T-helper 2 cell treated with Interferon-gamma antibody and Interleukin-4, amounts not matched to agents 5 μg/mL and 100 μg/mL, for 36 hours (primary cell): ENCODE measurements at places on chromosomes 2 and 18.

DNA sequence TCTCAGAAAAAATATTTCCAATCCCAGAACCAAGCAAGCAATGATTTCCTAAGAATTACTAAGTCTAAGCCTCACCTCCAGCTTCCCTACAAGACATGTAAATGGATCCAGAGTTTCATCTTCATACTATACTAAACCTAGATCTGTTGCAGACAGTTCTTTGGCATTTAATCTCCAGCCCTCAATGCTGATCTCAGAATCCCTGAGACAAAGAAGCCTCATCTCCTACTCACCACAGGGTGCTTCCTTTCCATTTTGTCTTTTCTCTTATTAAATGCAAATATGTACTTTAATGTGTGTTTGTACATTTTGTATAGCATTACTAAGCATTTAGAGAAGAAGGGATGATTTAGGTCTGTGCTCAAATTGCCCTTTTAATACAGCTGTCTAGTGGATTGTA lies 954.9 kb downstream of the TDRD15 start:
- no peak for DNase-seq

GRCh38 chr2:46365913-46366667 lies 68.9 kb downstream of the EPAS1 start:
- no peak for DNase-seq

DNA sequence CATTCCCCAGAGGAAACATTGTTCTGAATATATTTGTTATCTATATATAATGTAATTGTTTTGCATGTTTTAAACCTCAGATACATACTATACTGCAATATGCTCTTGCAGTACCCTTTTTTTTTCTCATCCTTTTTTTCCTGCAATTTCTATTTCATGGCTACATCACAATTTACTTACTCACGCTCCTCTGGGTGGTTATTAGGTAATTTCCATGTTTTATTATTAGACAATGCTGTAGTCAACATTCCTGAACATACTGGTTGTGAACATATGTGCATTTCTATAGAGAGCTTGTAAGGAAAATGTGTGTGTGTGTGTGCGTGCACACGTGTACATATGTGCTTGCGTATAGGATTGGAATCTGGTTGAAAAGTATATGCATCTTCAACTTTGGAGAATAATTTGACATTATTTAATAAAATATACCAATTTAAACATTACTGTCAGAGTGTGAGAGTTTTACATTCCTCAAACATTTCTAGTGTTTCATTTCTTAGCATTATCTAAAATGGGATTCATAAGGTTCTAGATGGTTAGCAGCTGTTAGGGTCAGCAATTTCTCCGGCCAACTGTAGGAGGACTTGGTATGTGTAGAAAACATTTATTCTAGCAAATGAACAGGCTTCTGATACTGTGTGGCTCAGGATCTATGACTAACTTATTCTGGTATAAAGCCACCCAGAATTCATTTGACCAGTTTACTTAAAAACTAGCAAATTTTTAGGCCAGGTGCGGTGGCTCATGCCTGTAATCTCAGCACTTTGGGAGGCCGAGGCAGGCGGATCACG lies 22.4 kb downstream of the NCOA1 start:
- no peak for DNase-seq

DNA sequence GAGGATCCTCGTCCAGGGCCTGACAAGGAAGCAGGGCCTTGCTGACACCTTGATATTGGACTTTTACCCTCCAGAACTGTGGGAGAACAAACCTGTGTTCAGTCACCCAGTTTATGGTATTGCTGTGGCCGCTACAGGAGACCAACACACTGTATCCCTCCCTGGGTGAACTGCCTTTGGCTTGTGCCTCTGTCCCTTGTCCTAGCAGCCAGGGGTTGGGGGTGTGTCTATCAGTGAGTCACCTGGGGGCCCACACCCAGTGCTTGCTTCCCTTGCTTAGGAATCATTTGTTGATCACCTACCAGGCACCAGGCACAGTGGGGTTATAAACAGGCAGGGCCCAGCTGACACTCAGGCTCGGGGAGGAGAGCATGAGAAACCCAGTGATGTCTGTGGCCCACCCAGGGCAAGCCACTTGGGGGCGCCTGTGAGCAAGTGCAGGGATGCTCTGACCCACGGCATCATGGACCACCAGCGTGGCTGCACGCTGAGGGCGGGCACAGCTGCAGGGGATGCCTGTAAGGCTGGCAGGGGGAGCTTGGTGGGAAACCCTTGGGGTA lies 17.1 kb downstream of the TMEM185B start:
- no peak for DNase-seq

DNA sequence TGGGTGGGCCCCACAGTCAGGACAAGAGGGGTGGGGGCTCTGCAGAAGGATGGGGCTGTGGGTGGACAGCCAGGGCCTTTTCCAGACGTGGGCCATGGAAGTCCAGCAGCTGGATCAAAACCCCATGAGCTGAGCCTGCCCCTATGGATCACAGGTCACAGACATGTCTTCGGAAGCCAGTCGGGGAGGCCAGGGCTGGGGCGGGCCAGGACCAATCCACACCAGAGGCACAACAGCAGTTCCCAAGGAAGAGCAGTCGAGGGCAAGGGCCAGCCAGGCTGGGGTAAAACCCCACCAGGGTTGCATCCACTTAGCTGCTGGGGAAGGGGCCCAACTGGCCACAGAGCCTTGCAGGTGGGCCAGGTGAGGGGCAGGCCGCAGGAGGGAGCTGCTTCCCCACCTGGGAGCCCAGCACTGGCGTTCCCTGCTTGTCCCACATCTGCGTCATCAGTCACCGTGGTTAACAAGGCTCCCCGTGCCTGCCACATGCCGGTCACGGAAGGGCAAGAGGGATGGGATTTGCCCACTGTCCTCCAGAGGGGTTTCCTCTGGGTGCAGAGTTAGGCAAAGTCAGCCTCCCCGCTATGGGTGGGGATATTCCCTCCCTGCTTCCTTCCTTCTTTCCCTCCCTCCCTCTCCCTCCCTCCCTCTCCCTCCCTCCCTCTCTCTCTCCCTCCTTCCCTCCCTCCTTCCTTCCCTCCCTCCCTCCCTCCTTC lies 46.4 kb upstream of the ODC1 start:
- no peak for DNase-seq

DNA sequence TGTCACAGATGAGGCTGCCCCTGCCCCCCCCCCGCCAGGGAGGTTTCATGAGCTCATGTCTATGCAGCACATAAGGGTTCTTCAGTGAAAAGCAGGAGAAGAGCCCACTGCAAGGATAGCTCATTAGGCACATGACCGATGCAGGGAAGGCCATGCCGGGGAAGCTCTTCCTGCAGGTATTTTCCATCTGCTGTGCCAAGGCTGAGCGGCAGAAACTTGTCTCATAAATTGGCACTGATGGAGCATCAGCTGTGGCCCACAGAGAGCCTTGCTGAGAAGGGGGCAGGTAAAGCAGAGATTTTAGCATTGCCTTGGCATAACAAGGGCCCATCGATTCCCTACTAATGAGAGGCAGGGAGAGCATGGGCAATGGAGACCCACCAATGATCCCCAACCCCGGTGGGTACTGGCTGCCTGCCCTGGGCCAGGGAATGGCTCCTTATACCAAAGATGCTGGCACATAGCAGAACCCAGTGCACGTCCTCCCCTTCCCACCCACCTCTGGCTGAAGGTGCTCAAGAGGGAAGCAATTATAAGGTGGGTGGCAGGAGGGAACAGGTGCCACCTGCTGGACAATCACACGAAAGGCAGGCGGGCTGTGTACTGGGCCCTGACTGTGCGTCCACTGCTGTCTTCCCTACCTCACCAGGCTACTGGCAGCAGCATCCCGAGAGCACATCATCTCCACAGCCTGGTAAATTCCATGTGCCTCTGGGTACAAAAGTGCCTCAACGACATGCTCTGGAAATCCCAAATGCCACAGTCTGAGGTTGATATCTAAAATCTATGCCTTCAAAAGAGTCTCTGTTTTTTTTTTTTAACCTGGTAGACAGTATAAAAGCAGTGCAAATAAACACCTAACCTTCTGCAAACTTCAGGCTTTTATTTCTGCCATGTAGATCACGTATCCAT lies 41.4 kb downstream of the STEAP3 start:
- no peak for DNase-seq
